ENCODE measurements at places on chromosomes 12 and 14.

DNA sequence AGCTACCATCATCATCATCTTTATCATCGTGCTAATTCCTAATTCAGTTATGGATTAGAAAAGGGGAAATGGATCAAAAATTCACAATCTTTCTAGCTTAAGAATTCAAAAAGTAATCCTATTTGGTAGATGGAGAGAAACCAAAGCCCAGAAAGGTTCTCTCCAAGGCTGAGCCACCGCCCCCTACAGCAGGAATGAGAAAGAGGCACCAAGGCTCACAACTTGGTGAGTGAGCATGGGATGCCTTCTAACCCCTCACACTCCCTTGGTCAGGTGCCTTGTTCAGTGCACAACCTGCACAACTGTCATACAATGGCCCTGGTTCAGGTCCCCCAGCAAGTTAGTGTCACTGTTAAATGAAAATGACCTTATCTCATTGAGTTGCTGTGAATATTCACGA, 171.5 kb downstream of the ANO2 start:
- DNase-seq = no peak

GRCh38 chr14:61374284-61374683, 52.9 kb downstream of the PRKCH start:
- DNase-seq = no peak

- DNase-seq = no peak
Measured at GRCh38 chr12:27635349-27635972, 60.8 kb upstream of the REP15 start.

GRCh38 chr12:46523446-46523845, 150.9 kb upstream of the SLC38A2 start:
- no peak for DNase-seq

- DNase-seq = no peak
Measured at GRCh38 chr14:80776657-80777056, 164.9 kb downstream of the CEP128 start.

GRCh38 chr14:32367516-32367915, 38.4 kb downstream of the AKAP6 start:
- DNase-seq = no peak

DNA sequence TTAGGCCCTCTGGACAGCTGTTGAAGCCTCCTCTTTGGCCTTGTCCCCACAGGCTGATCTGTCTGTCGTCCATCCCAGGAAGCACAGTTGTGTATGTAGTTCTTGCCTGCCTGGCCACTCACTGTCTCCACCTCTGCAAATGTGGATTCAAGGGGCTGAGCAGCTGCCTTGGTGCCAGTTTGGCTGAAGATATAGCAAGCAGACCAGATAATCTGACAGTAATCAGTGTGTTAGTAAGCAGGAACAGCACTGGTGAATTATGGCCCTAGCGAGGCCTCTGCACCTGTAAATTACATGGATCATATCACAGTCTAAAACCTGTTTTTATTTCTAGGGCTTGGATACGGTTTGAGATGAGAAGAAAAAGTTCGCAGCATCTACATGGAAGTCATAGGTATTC, 282.5 kb upstream of the NOS1 start:
- DNase-seq = no peak

DNA sequence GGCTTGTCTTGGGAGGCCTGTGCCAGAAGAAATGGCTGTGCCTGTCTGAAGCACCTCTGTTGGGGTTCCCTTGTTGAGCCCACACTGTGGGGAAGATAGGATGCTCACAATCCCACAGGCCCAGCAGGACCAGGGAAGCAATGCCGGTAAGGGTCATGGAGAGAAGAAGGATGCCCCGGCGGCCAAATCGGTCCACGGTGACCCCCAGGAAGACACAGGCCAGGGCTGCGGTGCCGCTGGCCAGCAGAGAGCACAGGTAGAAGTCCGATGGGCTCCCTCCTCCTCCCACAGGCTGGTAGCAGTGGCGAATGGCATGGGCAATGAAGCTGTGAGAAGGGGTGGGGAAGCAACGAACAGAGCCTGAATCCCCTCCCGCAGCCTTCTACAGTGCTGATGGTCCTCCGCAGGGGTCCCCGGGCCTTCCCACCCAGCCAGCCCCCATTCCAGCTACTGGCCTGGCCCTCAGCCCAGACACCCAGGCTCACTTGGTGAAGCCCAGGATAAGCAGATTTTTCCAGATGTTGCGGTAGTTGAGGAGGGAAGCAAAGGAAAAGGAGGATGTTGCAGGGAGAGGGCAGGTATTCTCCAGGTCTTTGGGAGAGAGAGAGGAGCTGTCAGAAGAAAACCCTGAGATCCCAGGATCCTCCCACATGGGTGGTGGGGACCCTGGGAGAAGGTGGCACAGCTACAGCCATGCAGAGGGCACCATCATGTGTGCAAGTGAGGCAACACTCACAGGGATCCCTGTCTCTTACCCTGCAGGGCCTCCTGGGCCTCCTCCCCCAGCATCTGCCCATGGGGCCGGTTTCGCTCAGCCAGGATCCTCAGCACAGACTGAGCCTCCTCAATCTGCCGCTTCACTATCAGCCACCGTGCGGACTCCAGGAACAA, 5.0 kb downstream of the SLC22A17 start:
- DNase-seq = no peak

- DNase-seq = no peak
Measured at GRCh38 chr14:89479802-89480201, 62.8 kb upstream of the FOXN3 start.

DNA sequence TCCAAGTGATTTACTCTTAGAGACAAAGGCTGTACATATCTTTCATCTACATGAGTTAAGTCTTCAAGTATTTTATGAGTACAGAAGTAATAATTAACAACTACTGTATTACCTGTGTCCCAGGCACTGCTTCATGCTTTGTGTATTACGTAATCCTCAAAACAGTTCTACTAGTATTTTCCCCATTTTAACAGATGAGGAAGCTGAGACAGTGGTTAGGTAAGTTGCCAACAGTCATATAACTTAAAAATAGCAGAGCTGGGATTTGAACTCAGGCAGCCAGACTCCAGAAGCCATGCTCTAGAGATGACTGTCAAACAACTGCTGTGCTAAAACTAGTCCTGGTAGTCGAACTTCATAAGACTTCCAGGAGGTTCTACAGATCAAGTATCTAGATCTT, 10.7 kb downstream of the TRMT5 start:
- DNase-seq = no peak

- DNase-seq = no peak
Measured at GRCh38 chr12:62865065-62865464, 69.9 kb downstream of the PPM1H start.

DNA sequence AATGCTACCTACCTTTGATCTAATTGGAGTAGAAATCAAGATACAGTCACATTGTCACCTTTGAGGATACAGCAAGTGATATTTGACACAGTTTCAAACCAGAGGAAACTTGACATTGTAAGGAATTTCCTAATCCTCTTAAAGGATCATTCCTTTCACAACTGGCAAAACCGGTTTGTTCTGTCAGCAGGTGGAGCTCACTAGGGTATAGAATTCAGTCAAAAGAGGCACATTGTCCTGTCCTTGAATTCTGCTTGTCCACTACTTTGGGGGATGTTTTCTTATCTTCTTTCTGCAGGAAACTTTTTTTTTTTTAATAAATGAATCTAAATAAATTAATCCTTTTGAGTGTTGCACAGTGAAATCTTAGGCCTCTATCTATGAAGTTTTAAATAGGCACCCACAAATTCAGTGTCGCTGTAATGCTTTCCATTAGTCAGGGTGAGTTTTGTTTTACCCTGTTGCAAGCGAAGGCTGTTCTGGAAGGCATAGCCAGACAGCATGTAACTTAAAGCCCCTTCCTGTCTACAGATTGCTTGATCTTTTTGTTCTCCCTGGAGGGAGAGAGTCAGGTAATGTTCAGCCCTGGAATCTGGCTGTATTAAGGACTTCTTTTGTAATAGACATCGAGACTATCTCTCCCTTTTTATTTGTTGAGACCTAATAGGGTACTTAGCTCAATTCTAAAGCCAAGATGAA, 285.0 kb upstream of the RGS6 start:
- DNase-seq = no peak

GRCh38 chr12:76029982-76030340, 1.6 kb downstream of the PHLDA1 start:
- no peak for DNase-seq

DNA sequence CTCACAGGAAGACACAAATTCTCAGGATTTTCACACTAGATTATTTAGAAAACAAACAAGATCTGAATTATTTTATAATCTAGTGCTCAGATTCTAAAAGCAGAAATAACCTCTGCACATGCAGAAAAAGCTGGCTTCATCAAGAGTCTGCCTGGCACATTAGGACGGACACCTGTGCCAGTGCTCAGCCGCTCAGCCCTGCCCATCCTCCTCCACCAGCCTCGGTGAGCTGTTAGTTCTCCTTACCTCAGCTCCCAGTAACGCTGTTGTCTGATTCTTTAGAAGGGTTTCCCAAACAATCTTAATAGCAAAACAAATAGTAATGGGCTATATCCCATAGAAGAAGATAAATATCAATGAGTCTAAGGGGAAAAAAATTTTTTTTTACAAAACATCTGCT, 27.7 kb downstream of the DUSP16 start:
- DNase-seq = no peak

- no peak for DNase-seq
Measured at GRCh38 chr12:105330931-105331804, 677 bp downstream of the C12orf75 start.

DNA sequence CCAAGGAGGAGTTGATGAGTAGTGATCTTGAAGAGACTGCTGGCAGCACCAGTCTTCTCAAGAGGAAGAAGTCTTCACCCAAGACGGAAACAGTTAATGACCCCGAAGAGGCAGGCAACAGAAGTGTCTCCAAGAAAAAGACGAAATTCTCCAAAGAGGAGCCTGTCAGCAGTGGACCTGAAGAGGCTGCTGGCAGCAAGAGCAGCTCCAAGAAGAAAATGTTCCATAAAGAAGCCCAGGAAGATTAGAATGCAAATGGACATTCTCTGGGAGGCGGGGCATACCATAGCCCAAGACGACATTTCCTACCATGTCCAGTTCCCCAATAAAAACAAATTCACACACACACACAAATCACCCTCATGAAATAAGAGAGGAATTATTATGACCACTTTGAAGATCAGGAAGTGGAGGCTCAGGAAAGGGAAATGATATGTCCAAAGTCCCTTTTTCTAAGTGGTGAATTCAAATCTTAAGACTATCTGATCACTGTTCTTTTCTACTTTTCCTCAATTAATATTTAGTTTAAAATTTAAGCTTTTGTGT, 131.8 kb downstream of the PAWR start:
- DNase-seq = no peak

DNA sequence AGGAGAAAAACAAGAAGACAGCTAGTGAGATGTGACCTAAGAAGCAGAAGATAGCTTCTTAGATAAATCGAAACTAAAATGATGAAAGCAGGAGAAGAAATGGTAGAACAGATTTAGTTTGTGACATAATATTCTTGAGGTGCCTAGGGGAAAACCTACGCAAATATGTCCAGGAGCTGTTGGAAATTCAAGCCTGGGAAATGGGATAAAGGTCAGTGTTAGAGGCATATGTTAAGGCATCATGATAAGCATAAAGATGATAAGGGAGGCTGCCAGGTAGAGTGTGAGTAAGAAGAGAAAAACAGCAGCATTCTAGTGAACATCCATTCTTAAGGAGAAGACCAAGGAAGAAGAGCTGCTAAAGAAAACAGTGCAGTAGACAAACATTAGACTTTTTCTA, 109.6 kb upstream of the LGR5 start:
- no peak for DNase-seq

DNA sequence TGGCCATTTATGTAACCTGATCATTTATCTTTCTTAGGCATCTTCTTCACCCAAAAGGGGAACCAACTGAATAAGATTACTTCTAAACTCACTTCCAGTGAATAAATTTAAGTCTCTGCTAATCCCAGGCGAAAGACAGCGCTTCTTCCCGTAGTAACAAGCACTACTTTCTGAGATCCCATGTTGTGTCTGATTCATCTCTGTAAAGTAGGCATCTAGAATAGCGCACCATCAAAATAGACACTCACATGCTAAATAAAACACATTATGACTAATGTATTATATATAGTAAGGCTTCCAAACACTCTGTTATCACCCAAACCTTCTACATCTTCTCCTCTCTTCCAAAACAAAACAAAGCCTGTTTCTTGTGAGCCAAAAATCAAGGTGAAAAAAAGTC, 15.1 kb downstream of the GTF2A1 start:
- no peak for DNase-seq

GRCh38 chr12:124527861-124528561, 39.4 kb downstream of the NCOR2 start:
- DNase-seq = no peak

GRCh38 chr12:106022568-106023012, 116.2 kb downstream of the NUAK1 start:
- no peak for DNase-seq

DNA sequence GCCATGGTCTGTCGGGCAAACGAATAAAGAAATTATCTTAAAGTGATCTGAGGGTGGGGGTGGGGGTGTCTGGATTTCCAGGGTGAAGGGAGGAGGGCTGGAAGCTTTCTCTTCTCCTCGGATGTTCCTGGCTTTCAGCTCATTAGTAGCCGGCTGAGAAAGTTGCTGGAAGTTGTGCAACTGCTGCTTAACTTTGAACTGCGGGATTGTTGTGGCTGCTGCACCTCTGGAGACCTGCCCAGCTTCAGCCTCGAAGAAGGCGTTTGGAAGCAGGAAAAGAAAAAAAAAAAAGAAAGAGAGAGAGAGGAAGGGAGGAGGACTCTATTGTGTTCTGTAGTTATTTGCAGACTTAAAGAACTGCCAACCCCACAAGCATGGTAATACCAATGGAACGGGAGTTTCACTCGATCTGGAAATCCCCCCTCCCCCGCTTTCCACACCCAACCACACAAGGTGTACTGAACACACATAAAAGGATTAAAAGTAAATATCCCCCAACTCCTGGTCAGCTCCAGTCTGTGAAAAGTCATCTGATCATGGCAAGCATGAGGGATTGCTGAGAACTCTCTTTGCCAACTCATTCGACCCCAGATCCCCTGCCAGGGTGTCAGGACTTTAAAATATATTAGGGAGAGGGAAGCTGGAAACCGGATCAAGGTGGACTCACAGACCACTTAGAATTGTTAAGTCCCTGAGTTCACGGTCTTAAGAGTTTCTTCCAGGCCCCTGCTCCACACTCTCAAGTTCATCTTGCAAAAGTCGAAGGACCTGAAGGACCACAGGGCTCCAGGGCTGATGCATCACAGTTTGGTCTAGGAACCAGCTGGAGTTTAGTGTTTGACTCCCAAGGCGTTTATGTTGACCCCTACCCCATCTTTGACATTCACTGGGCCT, at the start of gene RASSF9:
TSS of gene RASSF9 (minus strand) at position 213 of the 894 bp plus-strand sequence. CDS start at position 5, 208 bp downstream.
- no peak for DNase-seq

All from stimulated activated CD4-positive, alpha-beta T cell treated with anti-CD3 and anti-CD28 coated beads, Interleukin-15, amount 100 ng/mL, for 48 hours (primary cell).